ENCODE measurements at places on chromosomes 3 and 15.

GRCh38 chr3:187252311-187252710, 39.2 kb downstream of the MASP1 start:
- no peak for DNase-seq

DNA sequence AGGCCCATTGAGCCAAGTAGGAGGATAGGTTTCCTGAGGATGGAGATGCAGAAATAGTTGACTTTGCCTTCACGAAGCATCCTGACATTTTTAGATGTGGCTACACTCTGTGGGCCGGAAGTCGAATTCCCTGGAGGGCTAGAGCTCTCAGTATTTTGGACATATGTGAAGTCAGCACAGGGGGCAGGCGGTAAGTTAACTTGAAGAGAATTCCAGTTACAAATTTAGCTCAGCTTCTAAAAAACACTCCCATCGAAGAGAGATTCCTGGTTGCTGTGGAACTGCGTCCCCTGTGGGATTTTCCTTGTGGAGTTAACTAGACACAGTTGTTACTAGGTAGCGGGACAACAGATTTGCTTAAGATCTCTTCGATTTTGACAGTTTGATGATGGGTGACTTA, 161.9 kb upstream of the RGMA start:
- DNase-seq = no peak

DNA sequence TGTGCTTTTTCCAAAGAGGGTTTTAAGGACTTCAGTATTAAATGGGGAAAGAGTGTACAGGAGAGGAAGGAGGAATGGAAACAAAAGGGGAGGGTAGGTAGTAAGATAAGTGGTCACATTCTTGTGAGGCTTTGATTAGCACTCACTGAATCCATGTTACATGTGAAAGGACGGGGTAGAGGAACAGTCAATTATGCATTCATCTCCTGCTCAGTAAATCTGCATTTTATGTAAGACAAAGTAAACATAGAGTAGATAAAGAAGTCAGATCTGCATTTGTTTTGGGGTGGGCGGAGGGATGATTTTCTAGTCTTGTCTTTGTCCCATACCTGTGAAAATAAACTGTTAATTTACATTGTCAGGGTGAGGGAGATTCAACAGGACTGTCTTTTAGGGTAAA, 50.8 kb downstream of the SACM1L start:
- no peak for DNase-seq

DNA sequence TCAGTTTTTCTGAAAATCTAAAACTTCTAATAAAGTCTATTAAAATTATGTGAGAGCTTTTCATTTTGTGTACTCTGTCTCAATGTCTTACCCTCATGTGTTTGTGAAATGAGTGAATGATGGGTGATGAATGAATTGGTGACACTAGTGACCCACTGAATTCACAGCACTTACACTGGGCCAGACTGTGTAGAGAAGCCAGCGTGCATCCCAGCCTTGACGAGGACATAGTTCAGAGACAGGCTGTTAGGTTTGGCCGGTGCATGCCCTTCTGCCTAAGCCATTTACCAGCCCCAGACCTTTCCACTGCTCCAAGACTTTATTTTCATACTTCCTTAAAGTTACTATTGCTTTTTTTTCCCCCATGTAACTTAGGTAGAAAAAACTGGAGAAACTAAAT, 38.8 kb downstream of the FBXO22 start:
- no peak for DNase-seq

- no peak for DNase-seq
Observed at GRCh38 chr3:118755253-118755801, 279.3 kb downstream of the IGSF11 start.

DNA sequence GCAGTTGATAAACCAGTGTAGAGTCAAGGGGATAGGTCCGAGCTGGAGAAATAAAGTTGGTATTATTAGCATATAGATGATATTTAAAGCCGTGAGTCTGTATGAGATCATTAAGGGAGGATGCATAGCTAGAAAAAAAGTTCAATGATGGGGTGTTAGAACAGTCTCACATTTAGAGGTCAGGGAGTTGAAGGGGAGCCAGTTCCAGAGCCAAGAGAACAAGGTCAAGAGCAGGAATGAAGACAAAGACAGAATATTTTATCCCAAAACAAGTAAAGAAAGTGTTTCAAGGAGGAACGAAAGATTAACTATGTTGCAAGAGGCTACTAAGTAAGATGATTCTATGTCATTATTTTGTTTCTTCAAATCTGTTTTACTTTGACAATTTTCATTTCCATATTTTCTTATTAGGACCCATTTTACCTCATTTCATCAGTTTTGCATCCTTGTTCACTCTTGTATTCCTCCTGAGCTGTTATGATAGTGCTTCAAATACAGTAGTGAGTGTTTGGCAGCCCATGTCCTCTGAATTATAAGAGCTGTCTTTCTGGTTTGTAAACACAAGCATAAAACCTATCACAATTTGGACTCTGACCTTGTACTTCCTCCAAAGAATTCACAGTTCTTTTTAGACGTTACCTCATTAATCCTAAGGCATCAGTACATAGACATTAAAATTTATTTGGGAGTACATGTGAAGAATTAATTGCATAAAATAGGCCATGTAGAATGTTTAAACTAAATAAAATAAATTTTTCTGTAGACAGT, 695.7 kb upstream of the NECTIN3 start:
- no peak for DNase-seq

- DNase-seq = peak; percentile 97
Observed at GRCh38 chr15:68620721-68621527, 42.1 kb downstream of the CORO2B start.

GRCh38 chr15:91253605-91254004, 153.5 kb downstream of the SV2B start:
- DNase-seq = no peak

DNA sequence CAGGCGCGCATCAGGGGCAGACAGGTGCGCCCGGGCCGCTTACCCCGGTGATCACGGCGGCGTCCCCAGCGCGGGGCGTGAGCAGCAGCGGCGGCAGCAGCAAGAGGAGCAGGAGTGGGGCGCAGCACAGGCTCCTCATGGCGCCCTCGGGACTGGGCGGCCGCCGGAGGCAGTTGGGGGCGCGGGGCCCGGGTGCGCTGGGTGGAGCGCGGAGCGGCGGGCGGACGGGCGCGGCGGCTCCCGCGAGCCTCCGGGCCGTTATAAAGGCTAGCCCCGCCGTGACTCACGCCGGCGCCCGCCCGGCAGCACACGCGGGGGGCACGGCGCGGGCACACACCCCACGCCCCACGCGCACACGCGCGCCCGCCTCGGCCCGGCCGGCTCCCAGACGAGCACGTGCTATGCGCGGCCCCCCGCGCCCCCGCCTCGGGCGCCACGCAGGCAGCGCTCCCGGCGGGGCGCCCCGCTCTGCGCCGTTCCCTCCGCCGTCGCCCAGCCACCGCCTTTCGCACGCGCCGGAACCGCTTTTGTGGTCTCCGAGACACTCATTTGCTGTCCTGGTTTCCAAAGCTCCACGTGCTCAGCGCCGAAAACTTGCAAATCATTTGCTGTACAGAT, at the start of gene PROK2:
TSS of gene PROK2 (minus strand) at position 235 of the 618 bp plus-strand sequence. CDS start at position 139, 96 bp downstream.
- no peak for DNase-seq

GRCh38 chr3:149763565-149764195, 11.4 kb upstream of the COMMD2 start:
- DNase-seq = no peak

DNA sequence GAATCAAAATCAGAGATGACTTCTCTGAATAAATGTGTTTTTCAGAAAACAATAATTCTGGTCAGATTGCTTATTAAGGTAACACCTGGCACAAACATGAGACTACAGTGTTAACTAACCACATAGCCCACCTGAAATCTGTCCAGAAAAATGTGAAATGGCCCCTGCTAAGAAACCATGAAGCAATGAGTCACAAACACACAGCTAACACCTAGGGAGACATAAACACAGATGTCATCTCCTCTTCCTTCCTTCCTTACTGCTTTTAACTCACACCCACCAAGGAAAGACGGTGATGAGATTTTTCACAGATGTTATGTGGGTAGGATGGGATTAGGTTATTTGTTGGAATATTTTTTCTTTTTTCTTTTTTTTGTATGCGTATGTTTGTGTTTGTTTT, 315.0 kb upstream of the STAC start:
- DNase-seq = no peak

DNA sequence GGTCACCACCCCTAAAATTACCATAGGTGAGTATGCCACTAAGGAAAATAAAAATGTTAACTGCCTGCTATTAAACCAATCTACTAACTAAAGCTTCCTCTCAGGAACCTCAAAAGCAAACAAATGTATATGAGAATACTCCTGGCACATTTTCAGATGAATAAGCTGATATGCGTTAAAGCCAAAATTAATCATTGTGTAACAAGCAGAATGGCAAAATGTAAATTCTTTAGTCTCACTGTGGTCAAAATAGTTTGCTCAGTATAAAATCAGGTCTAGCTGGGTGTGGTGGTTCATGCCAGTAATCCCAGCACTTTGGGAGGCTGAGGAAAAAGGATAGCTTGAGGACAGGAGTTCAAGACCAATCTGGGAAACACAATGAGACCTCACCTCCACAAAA, 53.6 kb downstream of the SUMF1 start:
- DNase-seq = no peak

- DNase-seq = no peak
Observed at GRCh38 chr3:14725564-14726440, 50.9 kb downstream of the C3orf20 start.

- DNase-seq = no peak
Observed at GRCh38 chr15:25532269-25533140, 93.7 kb upstream of the UBE3A start.

- DNase-seq = no peak
Observed at GRCh38 chr3:182259579-182259978, 533.7 kb upstream of the ATP11B start.

DNA sequence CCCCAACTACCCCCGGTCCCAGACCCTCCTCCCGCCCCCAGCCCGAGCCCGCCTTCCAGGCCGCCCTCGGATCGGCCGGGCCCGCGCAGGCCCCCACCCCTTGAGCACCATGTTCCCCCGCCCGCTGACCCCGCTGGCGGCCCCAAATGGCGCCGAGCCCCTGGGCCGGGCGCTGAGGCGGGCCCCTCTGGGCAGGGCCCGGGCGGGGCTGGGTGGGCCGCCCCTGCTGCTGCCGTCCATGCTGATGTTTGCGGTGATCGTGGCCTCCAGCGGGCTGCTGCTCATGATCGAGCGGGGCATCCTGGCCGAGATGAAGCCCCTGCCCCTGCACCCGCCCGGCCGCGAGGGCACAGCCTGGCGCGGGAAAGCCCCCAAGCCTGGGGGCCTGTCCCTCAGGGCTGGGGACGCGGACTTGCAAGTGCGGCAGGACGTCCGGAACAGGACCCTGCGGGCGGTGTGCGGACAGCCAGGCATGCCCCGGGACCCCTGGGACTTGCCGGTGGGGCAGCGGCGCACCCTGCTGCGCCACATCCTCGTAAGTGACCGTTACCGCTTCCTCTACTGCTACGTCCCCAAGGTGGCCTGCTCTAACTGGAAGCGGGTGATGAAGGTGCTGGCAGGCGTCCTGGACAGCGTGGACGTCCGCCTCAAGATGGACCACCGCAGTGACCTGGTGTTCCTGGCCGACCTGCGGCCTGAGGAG, 472 bp downstream of the CHST14 start:
- no peak for DNase-seq

DNA sequence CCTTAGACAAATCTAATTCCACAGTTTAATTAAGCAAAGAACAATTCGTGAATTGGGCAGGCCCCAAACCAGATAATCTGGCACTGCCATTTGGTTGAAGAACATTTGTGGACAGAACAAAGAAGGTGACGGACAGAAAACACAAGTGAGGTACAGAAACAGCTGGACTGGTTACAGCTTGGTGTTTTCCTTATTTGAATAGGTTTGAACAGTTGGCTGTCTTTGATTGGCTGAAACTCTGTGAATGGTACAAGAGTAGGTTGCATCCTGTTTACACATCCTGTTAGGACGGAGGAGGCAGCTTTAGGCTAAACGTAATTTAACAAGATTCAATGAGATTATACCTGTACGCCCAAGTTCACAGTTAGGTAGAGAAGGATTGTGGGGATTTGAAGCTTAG, 114.4 kb downstream of the LPP start:
- DNase-seq = no peak

DNA sequence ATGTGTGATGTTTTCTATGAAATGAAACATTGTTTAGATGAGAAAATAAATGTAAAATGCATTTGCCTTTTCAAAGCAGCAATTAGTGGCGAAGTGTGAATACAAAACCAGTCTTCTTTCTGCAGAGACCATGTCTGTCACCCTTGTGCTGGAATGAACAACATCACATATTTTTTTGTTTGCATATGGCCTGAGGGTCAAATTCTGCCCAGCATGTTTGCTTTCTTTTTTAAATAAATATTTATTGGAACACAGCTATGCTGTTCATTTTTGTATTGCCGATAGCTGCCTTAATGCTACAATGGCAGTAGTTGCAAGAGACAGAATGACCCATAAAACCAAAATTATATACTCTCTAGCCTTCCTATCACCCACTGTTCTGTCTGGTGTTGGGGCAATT, 75.3 kb upstream of the SNRPN start:
- DNase-seq = no peak

DNA sequence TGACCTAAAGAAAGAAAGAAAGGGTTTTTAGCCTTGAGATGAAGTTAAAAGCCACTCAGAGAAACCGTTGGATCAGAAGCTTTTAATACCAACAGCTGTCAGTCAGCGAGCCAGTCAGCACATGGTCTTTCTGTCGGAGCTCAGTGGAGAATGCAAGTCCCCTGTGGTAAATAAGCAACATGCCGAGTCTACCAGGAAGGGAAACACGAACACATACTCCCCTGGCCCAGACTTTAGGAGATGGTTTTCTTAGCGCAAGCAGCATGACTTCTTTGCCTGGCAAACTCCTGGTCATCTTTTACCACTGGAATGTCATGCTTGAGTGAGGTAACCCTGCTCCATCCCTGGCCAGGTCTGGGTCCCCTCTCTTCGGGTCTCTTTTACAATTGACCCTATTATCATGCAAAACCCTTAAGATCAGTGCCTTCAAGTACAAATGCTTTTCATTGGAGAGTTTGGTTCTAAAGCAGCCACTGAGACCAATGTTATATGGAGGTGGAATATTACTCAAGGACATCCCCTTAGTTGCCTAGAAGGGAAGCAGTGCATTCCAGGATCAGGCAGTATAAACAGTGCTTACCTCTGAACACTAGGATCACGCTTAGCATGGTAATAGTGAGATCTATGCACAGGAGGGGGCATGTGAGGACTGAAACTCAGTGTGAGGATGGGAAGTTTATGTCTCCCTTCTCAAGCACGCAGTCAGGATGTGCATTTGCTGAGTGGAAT, 28.2 kb downstream of the SLCO3A1 start:
- DNase-seq = no peak

DNA sequence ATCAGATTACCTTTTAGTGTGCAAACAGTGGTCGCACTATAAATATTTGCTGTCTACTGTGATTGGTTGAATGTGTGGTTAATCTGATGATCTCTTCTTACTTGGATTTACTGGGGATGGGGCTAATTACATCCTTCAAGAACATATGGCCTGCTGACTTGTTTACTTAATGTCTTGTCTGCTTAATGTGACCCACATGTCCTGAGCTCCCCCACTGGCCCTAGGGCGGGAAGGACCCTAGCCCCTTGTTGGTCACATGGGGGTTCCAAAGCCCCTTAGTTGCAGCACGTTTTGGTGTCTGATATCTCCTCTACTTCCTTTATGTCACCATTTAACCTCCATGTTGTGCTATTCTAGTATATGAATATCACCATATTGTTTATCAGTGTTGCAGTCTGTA, 17.8 kb upstream of the P2RY12 start:
- DNase-seq = no peak

Measured in AG09319 (cell line).